ENCODE measurements at places on chromosomes 3 and 15.

DNA sequence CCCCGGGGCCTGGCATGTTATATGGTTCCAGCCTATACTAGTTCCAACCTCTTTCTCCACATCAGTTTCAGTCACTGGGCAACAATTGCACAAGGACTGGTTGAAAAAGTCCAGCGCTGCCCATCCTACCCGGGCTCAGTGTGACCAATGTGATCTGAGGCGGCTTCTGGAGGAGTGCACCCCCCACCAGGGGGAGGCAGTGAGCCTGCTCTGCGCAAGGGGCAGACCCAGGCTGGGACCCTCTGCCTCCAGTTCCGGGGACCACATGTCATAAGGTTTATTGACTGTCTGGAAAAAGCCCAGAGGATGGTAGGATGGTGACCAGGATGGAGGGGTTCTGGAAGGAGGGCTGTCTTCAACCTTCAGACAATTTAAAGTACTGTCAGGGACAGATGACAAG lies 25.6 kb upstream of the NR2E3 start:
- no peak for DNase-seq

GRCh38 chr3:72018343-72018984 lies 233.5 kb upstream of the PROK2 start:
- no peak for DNase-seq

- no peak for DNase-seq
These were observed 312.1 kb upstream of the CHRM5 start for GRCh38 chr15:33656168-33656567.

DNA sequence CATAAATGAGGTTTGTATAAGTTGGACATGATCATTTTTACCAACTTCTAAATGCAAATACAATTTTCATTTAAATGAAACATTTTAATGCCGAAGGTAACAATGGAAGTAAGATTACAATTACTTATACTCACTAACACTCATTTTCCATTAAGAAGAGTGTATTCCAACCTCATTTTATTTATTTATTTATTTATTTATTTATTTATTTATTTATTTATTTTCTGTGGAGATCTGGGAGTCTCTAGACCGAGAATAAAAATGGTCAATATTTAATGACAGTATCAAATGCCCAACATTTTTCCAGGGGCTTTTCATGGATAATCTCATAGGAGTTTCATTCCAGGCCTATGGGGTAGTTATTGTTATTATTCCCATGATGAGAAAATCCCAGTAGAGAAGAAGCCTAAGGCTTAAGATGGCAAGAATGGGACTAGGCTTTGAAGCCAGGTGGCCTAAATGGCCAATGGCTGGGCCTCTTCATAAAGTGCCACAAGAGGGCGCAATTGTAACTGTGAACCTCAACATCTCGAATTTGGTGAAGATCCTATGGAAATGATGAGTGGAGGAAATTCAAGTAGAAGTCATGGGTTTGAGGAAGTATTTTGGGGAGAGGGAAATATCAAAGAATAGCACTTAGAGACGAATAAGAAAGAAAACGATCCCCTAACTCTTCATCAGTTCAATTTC lies 21.3 kb downstream of the VGLL3 start:
- DNase-seq: no peak

DNA sequence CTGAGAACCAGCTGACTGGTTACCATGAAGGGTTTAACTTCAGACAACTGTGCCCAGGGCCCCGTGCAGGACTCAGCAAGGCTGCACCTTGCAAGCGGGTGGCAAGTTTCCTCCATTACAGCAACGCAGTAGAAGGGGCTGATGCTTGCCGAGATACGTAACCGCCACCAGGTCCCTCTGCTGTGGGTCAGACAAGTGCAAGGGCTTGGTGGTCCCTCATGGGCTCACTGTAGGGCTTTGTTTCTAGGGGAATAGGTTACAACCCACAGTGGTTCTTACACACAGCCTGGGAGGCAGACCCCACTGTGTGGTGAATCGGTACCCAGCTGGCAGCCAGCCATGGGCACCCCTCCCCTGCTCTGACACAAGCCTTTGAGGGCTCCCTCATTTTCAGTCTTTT lies 15.5 kb upstream of the SNRPA1 start:
- DNase-seq: no peak
